Activated T-cell treated with anti-CD3 and anti-CD28 coated beads, Interleukin-2, amount 50 U/mL, for 4 hours (primary cell): ENCODE measurements at places on chromosomes 12 and 14.
A peak's percentile ranks its signal among the peaks of the same experiment; 100 is the strongest.

GRCh38 chr14:100643426-100643825, 56.2 kb upstream of the BEGAIN start:
- no peak for DNase-seq

GRCh38 chr12:7352661-7353060, 48.8 kb downstream of the ACSM4 start:
- DNase-seq, result no peak

DNA sequence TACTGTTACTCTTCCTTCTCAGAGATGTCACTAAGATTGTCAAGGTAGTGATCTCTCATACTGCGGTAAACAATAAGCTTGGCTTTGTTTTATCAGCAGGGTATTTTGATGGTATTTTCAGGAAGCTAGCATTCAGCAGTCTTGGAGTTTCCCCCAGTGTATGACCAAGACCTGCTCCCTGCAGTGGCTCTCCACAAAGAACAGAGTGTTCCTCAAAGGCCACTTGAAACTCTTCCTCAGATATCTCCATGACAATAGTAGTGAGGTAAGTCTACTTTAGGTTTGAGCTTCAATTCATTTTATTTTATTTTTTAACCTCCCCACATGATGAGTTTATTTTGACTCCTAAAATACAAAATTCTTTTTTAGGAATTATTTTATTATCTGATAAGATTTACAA, 74.0 kb upstream of the G2E3 start:
- DNase-seq, result no peak

- no peak for DNase-seq
These were observed 204.8 kb downstream of the ITPR2 start for GRCh38 chr12:26628234-26628633.

DNA sequence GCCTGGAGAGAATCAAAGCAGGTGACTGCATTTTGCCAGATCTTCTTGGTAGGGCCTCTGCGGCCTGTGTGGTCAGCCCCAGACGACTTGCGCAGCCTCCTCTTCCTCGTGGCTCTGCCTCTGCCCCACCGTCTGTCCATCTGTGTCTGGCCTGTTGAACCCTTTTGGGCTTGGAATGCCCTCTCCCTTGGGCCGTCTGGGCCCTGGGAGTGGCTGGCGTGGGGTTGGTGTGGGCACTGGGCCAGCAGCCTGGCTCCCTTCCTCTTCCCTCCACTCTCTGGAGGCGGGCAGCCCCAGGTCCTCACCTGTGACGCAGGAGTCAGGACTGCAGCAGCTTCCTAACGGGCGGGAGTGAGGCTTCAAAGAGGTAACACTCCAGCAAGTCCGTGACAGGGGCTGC, 9.7 kb upstream of the CCDC197 start:
- no peak for DNase-seq

DNA sequence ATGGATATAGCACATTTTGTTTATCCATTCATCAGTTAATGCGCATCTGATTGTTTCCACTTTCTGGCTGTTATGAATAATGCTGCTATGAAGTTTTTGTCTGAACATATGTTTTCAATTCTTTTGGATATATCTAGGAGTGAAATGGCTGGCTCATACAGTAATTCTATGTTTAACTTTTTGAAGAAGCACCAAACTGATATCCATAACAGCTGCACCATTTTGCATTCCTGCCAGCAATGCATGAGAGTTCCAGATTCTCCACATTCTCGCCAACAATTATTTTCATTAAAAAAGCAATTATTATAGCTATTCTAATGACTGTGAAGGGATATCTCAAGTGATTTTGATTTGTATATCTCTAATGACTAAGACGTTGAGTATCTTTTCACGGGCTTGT, 89.9 kb upstream of the PPP4R3A start:
- no peak for DNase-seq

DNA sequence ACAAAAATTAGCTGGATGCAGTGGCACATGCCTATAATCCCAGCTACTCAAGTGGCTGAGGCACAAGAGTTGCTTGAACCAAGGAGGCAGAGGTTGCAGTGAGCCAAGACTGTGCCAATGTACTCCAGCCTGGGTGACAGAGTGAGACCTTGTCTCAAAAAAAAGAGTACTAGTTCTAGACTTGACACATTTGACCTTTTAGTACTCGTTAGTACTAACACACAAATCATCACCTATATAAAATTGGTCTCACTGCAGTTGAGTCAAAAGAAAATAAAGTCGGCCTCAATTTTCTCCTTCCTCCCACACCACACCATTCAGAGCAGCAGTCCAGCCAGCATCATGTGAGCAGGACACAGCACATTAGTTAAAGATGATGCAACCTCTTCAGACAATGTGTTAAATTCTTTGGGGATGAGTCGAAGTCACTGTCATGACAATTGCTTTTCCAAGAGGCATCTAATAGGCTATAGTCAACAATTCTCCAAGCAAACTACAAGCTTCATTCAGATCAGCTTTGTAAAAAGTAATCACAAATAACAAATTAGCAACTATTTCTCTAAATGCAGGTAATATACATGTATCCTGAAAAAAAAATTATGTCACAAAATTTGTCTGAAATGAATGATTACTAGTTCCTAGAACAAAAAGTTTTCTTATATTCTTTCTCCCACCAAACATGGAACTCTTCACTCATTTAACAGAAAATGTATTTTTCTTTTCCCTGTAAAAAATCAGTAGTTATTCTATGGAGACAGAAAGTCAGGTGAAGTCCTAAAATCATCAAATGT, 55.6 kb downstream of the CLIP1 start:
- no peak for DNase-seq

GRCh38 chr12:66107451-66107915, 23.1 kb downstream of the LLPH start:
- DNase-seq, result peak; percentile 15

DNA sequence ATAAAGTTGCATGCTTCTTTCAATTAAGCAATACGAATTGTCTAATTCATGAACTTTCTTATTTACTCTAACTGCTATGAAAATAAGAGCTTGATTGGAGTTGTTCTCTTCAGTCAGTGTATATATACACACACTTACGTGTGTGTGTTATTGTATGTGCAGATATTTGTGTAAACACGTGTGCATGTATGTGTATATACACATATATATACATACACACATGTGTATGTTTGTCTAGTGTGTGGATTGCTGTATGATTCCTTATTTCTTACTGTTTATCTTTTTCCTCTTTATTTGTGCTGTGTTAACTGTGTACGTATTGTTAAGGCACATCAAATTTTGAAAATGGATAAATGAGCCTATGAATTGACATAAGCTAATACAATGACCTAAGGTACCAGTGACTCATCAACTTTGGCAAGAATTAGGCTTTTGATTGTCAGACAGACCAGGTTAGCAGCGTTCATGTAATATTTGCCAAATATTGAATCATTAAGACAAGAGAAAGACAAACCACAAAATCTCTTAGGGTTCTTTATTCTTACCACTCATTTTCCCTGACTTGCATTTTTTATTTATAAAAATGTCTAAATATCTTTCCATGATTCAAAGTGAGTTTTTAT, 423.9 kb downstream of the SOX5 start:
- no peak for DNase-seq

GRCh38 chr12:20446836-20447235, 78.5 kb downstream of the PDE3A start:
- no peak for DNase-seq

DNA sequence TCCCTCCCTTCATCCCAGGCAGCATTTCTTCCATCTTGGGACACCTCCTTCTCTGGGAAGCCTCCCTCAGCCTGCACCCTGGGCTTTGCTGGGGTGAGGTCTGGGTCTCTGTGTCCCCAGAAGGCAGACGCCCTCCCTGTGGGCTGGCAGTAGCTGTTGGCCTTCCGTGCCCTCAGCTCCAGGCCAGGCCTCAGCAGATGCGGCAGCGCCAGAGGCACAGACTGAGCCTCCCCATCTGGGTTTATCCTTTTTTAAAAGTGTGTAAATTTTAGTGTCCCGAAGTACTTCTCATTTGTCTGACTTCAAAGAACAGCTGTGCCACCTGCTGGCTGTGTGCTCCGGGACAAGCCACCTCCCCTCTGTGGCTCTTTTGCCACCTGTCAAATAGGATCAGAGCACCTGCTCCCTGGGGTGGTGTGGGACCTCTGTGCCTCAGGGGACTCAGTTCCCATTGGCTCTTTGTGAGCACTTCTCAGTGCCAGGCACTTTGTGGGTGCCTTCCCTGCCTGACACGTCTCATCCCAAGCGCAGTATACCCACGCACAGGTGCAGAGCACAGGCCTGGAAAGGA, 11.1 kb downstream of the EXOC3L4 start:
- no peak for DNase-seq

DNA sequence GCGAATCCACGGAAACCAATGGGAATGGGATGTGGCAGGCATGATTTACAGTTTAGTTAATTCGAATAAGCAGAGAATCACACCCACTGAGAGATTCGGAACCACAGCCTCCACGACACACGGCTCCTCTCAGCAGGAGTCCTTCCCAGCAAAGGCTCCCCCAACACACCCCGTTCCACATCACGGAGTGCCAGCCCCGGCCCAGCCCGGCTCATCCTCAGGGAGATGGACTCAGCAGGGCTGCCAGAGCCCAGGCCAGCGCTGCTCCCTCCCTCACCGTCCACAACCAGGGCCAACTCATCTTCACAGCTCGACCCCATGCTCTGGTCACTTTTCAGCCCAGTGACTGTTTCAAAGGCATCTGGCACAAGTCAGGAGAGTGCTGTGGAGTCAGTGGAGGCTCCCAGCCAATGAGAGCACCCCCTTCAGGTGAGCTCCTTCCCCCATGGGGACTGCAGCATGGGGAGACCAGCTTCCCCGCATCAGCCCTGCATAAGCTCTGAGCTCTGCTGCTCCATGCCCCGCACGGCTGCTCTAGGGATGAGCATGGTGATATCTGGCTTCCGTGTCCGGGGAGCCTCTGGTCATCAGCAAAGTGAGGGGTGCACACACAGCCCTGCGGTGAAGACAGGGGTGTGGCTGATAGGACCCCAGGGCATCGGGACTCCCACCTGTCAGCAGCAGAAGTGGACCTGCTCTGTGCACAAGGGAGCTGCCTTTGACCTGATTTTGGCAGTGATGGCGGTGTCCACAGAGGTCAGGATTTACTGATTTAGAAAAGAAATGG, 238.8 kb upstream of the SFSWAP start:
- no peak for DNase-seq

GRCh38 chr14:68403191-68404145, 389.4 kb downstream of the ZFP36L1 start:
- no peak for DNase-seq

DNA sequence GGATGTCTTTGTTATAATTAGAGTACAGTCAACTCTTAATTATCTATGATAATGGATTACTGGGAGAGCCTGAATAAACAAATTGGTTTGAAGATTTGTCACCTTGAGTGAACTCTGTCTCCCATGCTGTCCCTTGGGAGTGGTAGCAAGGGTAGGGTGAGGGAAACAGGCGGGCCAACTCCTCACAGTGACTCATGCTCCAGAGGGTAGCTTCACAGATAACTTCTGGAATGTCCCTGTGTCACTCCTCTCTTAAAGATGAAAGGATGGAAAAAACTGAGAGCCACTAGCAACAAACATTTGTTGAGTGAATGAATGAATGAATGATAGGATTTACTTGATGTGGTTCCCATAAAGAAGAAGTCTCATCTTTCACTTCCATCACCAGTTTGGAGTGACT, 53.5 kb downstream of the RASSF9 start:
- DNase-seq, result no peak

DNA sequence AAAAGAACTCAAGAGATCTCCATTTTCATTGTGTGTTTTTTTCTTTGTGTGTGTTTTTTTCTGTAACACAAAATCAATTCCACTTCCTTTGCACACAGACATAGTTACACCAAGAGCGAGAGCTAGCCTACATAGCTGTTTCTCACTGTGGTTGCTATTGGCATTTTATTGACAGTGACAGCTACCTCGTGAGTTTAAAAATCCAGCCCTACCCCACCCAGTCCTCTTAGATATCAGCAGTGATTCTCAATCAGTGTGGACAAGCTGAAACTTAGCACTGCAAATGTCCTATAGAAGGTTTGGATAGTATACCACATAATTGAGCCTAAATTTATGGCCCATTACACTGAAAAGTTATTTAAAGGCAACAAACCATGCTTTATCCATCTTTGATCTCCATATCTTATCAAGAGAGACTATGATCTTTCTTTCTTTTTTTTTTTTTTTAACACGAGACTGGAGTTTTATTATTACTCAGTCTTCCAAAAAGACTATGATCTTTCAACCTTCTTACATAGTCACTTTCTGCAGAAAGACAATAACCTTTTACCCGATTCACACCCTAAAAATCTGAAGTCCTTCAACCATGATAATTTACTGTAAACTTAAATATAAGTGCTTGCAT, 46.8 kb downstream of the ATP2B1 start:
- DNase-seq, result no peak

DNA sequence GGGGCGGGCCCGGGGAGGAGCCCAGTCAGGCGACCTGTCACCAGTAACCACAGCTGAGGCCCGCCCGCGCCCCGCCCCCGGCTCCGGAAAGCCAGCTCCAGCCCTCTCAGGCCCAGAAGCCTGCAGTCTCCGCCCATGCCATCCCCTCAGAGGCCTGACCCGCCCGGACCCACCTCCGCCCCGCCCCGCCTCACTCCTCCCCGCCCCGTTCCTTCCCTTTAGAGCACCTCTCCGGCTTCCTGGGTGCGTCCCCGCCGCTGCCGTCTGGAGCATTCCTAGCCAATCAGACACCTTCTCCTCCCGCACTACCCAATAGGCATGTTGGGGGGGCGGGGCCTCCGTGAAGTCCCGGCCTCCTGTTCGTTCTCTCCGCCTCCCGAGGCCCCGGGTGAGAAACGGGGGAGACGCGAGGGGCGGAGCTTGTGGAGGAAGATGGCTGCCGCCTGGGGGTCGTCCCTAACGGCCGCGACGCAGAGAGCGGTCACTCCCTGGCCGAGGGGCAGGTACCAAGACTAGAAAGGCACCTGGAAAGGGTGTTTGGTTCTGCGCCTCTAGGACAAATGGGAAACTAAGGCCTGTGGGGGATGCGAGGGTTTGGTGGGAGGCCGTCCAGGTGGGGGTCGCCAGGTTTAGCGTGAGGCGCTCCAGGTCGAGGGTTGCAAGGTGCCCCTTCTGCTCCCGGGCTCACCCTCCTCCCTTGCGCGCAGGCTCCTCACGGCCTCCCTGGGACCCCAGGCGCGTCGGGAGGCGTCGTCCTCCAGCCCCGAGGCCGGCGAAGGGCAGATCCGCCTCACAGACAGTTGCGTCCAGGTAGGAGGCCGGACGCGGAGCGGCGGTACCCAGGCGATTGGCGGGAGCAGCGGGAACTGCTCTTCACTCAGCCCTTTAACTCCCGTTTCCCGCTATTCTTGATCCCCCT, at the start of gene ISCA2:
TSS of gene ISCA2 (plus strand) at position 423 of the 919 bp plus-strand sequence. CDS start at position 433, 10 bp downstream.
- peak; percentile 99 for DNase-seq

GRCh38 chr14:68817506-68818212, 24.8 kb upstream of the ZFP36L1 start:
- no peak for DNase-seq

GRCh38 chr12:107560165-107560898, 125.3 kb upstream of the PWP1 start:
- no peak for DNase-seq

DNA sequence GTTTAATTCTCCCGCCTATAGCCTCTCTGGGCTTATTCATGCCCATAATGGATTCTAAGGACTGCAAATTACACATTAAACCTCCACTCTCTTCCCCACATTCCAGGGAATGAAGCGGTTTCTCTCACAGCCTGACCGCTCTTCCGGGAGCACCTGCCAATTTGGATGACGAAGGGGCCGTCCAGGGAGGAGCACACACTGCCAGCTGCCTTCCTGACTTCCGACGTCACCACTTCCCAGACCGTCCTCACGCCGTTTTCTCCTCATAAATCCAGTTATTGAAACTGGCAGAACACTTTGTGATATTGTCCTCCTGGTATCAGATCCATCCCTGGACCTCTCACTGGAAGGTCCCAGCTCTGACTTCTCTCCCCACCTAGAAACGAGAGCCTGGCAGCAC, 87.6 kb downstream of the GCH1 start:
- DNase-seq, result no peak

GRCh38 chr14:74583689-74584434, 28.2 kb downstream of the LTBP2 start:
- DNase-seq, result no peak
